ENCODE measurements at places on chromosomes 5 and 9.

DNA sequence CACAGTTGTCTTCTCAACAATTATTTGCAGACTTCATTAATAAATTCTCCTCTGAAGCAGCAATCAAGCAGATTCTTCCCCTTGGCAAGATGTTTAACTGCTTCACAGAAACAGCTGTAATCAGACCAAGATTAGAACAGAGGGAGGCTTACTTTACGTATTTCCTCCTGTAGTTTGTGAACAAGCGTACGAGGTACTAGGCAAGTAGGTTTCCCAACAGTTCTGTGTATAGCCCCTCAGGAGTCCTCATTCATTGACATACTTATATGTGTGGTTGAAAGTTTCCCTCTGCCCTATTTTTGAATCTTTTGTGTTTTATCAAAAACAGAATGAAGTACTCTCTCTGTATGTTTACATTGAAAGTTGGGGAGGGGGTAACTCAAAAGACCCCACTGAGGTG lies 128.0 kb downstream of the SPATA31D1 start:
- DNase-seq, result no peak

GRCh38 chr5:144191998-144192397 lies 21.3 kb downstream of the KCTD16 start:
- DNase-seq, result no peak

DNA sequence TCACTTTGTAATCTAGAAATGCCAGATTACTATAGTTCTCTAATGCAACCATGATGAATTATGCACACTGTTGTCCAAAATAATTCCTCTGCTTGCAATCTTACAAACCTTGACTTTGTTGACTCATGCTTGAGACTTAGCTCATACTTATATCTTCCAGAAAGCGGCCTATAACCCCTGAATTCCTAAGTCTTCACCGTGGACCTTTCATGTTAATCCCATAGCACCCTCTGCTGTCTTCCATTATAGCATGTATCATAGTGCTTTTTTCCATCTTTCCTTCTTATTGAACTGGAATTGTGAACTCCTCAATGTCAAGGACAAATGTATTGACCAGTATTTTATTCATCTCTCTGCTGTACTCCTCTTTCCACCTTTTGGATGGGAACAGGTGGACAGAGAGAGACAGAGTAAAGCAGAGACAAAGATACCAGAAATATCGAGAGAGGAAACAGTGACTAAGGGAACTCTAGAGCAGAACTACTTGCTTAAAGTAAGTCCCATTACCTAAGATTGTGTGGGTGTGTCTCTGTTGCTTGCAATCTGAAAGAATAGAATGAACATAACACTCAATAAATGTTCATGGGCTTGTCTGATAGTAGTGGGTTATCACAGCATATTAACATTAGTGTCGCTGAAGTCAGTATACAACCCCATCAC lies 110.0 kb downstream of the LURAP1L start:
- DNase-seq, result no peak

DNA sequence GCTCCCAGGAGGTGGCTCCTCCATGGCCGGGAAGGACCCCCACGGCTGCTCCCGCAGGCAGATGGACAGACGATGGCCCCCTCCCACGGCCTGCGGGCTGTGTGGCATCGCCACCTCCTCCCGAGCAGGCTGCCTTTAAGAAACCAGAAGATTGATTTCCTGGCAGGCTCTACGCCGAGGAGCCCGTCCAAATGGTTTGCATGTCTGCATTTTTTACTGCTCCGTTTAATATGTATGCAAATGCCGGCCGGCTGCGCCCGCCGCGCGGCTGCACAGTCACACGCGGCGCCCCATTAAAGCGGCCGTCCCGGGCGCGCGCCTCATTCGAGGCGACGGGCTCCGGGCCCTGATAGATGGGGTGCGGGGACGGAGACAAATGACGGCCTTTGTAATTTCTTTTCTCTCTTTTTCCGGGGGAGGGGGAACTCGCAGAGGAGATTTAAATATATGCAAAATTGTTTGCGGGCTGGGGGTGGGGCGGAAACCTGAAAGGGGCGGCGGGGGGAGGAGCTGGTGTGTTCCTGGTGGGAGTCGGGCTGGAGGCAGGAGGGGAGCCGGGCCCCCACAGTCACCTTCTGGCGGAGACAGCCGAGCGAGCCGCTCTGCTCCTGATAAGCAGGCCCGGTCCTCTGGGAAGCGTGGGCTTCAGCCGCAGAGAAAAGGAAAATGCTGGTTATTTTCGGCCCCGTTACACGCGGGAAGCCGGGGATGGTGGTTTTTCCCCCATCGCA lies 158.7 kb upstream of the IER5L start:
- no peak for DNase-seq

DNA sequence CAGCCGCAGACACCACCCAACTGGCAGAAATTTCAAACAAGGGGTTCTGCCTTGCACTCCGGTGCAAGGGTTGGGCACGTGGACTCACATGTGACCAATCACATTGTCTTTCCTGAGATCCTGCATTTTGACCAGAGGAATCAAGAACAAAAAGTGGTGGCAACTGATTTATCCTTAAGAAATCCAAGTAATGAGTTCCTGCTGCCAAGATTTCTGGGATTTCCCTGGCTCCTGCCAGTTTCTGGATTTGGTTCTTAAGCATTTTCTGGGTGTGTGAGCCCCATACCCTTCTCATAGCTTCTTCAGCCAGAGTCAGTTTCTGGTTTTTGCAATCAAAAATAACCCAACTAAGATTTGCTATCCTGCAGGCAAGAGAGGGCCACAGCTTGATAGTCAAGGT lies 17.4 kb upstream of the KCNIP1 start:
- DNase-seq, result no peak

- no peak for DNase-seq
Observed at GRCh38 chr9:79660615-79661014, 88.8 kb downstream of the TLE4 start.
